ENCODE measurements at places on chromosomes 6 and 20. TPM values are rescaled to one million over a fixed set of nuclear protein-coding genes. Genes with fewer than 3 reads are reported as not detected.
A peak's percentile ranks its signal among the peaks of the same experiment; 100 is the strongest.

The RNF144B gene
- polyA plus RNA-seq: 12.0 TPM

The SLC16A10 gene
- 7.6 TPM for polyA plus RNA-seq

DNA sequence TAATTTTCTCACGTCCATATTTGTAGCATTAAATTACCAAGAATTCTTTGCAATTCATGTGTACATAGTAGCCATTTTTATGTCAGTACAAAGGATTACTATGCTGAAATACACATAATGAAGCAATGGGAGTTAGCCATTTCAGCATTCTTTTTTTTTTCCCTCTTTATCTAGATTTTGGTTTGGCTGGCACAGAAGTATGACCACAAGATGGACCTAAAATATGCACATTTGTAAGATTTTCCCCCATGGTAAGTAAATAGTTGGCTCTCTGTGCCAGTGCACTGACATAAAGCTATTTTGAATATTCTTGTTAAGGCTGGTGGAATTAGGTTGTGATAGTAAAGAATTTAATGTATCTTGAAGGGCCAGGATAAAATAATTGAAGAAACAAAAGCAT is 486.1 kb upstream of the BTBD3 start:
- DNase-seq: no peak

GRCh38 chr20:43723186-43723585 is 3.6 kb downstream of the GTSF1L start:
- DNase-seq: no peak

DNA sequence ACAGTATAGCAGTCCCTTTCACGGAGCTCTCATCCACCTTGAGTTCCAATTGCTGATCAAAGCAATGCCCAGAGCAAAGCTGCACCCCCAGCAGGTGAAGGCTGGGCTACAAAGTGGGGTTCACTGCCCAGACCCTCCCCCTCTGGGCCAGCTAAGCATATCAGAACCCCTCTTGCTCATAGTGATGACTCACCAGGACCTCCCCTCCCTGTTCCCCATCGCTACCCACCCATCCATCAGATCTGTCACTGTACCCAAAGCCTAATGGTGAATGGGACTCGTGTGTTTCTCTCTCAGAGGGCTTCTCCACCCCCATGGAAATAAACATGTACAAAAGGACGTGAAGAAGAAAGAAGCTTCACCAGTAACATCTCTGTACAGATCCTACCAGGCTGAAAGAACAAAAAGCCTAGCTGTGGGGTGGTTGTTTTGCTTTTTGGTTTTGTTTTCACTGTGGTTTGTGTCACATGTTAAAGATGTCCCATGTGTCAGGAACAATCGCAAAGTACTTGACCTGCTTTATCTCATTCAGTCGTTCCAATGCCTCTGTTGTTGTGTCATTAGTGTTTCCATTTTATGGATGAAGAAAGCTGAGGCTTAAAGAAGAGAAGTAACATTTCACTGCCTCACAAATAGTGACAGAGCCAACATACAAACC is 518.5 kb downstream of the CD83 start:
- no peak for DNase-seq

- no peak for DNase-seq
These were observed 45.3 kb upstream of the IFNGR1 start for GRCh38 chr6:137264311-137265075.

DNA sequence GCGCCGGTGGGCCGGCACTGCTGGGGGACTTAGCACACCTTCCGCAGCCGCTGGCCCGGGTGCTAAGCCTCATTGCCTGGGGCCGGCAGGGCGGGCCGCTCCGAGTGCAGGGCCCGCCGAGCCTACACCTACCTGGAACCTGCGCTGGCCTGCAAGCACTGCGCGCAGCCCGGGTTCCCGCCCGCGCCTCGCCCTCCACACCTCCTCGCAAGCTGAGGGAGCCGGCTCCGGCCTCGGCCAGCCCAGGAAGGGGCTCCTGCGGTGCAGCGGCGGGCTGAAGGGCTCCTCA is 10.7 kb upstream of the MPC1 start:
- no peak for DNase-seq

DNA sequence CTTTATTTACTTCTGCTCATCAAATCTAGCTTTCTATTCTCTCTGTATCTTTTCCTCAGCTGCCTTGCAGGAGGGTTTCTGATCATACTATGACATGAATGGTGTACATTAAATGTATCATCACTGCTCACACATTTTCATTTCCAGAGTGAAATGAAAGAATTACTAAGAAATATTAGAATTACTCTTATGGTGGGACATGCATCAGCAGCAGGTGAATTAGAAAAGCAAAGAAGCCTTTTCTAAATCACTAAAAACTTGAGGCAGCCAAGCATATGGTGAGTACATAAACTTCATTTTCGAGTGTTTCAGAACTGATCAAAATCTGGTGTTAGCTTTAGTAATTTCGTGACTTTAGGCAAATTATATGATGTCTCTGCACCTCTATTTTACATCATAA is 23.6 kb downstream of the IL17A start:
- no peak for DNase-seq

The C6orf62 gene
- 95.5 TPM for polyA plus RNA-seq

- DNase-seq: peak; percentile 40
These were observed 29.0 kb downstream of the HNF4A start for GRCh38 chr20:44384423-44385027.

DNA sequence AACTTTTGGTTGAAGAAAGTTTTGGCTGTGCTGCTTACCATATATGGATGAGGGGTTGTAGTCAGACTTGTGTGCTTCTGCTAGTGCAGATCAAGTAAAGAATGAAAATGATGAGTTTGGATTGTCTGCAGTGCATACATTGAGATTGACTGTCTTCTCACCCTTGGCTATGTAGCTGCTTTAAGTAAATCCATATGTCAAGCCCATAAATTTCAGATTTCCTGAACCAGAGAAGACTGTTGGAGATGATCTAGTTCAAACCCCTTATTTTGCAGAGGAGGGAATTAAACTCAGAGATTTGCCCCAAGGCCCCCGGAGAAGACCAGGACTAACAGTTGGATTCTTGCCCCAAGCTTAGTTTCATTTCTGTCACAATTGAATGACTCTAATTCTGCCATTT is 67.2 kb downstream of the PKIB start:
- DNase-seq: no peak

The MMP24 gene
- 0.43 TPM for polyA plus RNA-seq

The EZR gene
- 31.2 TPM for polyA plus RNA-seq

DNA sequence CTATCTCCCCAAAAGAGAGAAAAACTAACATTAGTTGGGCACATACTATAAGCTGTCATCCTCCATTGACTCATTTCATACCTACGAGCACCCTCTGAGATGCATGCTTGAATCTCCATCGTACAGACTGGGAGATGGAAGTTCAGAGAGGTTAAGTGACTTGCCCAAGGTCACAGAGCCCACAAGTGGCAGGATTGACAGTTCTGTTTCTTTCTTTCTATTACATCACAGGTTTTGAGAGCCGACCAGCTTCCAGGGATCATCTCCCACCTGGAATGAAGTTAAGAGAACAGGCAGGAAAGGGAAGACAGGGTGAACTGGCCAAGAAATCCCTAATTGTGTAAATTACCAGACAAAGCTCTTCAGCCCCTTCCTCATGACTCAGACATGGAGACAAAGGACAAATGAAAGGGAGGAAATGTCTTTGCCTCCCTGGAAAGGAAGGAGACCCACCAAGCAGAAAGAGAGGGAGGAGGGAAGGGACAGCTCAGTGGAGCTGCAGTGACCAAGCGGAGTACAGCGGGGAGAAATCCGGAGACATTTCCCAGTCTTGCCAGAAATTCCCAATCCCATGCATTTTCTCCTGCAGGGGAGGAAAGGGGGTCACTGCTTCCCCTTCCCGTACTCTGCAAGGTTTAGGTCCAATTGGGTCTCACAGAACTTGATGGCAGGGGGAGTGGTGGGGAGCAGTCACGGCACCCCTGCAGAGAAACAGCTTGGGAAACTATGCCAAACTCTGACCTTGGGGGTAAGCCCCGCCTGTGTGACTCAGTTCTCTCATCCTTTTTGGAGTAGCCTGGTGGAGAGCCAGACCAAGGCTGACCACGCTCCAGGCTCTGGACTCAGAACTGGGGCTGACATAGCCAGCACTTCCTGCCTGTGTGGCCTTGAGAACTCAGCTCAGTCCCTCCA is 154.3 kb downstream of the ANKRD60 start:
- DNase-seq: no peak

DNA sequence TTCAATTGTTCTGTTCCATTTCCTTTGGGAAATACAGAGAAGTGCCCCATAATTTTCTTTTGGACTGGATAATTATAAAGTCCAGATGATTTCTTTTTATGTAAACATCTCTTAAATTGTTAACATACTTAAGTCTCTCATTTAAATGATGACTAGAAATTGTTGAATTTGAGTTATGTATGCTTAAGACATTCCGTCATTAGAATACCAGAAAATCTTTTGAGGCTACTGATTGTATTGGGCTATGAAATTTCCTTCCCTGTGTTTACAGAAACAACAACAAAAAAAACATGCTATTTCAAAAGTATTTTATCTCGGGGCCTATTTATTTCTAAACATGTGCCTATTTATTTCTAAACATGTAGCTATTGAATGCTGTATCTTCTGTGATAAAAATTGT is 125.4 kb downstream of the SH3BGRL2 start:
- no peak for DNase-seq

GRCh38 chr6:45487645-45488044 is 109.9 kb upstream of the SUPT3H start:
- DNase-seq: no peak

- DNase-seq: peak; percentile 29
These were observed 26.1 kb upstream of the KCNB1 start for GRCh38 chr20:49508435-49509199.

The LPA gene
- not detected for polyA plus RNA-seq

DNA sequence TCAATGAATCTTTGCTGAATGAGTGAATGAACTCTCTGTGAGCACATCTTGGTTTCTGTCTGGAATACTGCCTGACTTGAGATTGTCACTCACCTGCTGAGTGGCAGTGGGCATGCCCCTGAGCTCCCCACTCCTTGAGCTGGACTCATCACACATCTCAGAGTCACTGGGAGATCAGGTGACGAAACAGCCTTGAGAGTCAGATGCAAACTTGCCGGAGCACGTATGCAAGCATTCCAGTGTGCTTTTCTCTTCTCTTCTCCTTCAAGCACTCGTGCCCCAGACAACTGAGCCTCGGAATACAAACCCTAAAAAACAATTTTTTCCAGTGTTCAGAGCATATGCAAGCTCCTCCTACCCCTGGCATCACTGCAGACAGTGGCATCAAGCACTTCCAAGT is 9.4 kb upstream of the BMP7 start:
- no peak for DNase-seq

GRCh38 chr20:59745201-59745600 is 140.9 kb downstream of the PHACTR3 start:
- no peak for DNase-seq

DNA sequence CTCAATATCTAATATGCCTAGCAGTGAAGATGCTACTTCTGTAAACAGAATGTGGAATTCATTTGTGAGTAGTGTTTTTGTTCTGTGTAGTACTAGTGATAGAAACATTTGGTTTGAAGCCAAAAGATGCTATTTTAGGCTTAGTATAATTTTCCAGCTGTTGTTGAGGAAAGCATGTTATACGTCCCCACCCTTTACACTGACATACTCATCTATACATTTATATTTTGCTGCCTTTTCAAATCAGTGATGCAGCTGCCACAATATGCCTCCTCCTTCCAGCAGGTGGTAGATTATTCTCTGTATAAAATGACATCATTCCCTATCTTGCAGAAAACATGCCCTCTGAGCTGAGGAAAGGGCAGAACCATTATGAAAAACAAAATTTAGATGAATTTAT is 1217.6 kb upstream of the GJE1 start:
- peak; percentile 50 for DNase-seq

The EDN1 gene
- polyA plus RNA-seq: 2.0 TPM

The WFDC2 gene
- polyA plus RNA-seq: not detected

The DLK2 gene
- 1.9 TPM for polyA plus RNA-seq

GRCh38 chr6:169287675-169288074 is 34.0 kb upstream of the THBS2 start:
- DNase-seq: no peak

GRCh38 chr6:42118162-42119001 is 24.0 kb downstream of the C6orf132 start:
- DNase-seq: no peak

All from hindlimb muscle (tissue), 1 donor.